ENCODE measurements at places on chromosomes 12 and 14.

- DNase-seq: no peak
These were observed 17.1 kb downstream of the HELB start for GRCh38 chr12:66319266-66319954.

DNA sequence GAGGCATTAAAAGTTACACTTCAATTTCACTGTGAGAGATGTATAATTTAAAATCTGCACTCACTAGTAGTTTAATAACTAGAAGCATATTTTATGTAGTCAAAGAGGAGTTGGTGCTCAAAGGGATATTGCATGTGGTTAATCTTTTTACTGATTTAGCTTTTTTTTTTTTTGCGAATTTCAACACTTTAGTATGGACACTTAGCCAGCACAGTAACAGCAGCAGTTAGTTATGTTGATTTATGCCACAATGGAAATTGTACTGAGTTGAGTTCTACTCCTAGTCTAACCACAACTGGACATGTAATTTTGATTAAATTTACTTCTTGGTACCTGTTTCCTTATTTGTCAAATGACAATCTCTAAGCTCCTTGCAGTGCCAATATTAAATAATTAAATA is 104.2 kb downstream of the RERG start:
- DNase-seq: no peak

DNA sequence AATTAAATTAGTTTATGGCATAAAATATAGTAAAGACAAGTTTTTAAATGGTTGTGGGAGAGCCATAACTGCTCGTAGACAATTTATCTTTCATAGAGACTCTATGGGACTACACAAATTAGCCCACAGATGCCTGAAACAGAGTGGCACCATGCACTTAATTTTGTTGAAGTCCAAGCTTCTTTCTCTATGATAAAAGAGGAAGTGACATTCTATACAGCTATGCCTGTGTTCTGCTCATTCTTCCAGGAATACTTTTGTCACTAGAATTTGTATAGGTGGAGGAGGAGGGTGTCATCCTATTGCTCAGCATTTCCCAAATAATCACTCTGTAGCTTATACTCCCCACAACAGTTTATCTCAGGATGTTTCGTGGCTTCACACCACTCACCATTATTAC is 43.7 kb upstream of the KICS2 start:
- no peak for DNase-seq

- no peak for DNase-seq
These were observed 60.2 kb downstream of the TBX3 start for GRCh38 chr12:114623737-114624136.

DNA sequence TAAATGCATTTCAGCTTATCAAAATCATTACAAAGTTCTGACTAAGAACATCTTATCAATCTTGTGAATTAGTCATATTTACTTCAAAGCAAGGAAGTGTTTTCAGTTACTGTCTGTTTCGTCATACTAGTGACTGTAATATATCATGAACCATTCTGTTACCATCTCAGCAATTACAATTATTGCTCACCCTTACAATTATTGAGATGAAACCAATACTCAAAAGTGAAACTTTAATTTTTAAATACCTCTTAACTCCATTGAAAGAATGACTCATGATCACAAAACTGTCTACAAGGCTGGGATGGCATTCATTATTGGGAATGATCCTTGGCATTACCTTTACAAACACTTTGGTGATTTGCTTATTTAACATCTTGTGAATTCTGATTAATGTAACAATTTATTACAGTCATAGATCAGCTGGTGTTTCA is 90.3 kb downstream of the RPS6KA5 start:
- peak; percentile 16 for DNase-seq

DNA sequence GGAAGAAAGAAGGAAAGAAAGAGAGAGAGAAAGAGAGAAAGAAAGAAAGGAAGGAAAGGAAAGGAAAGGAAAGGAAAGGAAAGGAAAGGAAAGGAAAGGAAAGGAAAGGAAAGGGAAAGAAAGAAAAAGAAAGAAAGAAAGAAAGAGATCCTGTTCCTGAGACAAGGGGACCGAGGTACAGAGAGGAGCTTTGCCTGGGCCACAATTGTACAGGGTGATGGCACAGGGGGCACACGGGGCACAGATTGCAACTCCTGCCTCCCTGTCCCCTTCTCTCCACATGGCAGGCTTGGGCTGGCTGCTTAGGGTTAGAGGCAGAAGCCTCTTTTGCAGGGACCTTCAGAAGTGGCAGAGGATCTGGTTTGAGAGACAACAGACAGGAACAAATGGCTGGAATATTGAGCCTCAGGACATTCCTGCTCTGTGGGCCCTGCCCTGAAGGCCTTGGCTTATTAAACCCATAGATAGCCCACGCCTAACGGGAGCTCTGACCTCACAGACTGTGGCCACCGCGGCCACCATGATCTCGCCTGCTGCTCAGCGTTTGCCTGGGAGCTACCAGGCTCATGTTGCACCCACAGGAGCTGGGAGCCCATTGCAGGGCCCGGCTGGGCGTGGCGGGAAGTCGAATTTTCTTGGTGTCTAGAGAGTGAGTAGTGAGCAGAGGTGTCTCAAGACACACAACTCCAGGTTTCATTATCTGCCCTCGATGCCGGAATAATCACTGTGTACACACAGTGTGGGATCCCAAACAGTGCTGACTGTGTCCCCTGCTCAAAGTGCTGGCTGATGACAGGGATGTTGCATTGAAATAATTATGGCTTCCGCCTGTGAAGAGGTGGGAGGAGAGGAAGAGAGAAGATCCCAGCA is 147.9 kb upstream of the NCOR2 start:
- DNase-seq: peak; percentile 44

DNA sequence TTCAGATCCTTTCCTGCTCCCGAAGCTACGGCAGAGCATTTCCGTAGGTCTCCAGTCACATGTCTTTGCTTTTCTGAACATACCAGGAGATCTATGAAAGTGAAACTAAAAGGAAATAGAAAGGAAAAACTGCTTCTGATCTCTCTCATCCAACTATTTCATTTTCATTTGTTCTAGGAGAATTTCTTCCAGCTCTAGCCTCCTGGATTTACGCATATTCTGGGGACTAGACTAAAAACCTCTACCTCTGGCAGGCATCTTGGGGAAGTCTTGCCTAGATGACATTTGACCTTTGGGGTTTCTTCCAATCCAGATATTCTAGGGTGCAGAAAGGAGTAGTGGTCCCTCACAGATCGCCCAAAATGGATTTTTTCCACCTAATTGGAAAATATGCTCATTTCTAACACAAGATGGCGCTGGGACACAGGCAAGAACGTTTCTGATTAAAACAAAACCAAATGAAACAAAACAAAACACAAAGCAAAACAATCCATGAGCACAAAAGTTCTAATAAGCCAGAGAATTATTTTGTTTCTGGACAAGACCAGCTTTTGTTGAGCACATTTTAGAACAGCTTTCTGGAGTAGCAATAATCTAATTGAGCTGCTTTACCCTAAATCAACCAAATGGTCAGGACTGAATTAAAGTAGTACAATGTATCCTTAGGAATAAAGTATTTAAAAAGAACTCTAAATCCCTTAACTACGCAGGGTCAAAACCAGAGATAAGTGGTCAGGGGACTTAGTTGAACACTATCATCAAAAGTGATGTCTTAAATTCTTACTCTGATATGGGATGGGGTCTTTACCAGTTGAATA is 12.3 kb upstream of the PARP11 start:
- peak; percentile 49 for DNase-seq

- DNase-seq: no peak
These were observed 795 bp upstream of the PXN start for GRCh38 chr12:120266180-120266870.

GRCh38 chr14:88040146-88040545 is 35.2 kb downstream of the GPR65 start:
- no peak for DNase-seq

DNA sequence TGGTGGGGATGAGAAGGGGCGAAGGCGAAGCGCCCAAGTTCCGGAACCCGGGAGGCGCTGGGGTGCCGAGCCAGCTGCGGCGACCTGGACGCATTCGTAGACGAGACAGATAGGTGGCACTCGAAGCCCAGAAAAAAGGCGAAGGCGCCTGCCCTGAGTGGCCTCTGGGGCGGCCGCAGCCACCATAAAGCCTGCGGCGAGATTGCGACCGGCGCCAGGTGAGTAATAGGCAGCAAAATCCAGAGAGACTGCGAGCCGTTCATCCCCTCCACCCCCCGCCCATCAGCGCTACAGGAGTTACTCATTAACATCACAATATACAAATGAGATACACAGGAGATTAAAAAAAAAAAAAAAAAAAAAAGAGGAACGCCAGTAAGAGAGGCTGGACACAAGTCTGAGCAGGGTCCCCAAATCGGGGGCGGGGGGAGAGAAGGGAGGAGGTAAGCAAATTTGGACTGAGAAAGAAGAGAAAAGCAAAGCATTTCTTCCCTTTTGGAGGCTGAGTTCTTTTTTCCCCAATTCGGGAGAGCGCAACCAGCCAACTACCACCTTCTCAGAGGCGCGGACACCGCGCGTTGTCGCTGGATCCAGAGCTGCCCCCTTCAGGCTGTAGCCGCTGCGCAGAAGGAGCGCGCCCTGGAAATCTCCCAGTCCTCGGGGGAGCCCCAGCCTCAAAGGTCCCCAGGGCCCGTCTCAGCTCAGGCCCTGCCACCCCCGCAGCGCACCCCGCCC is 15.7 kb downstream of the TBX3 start:
- peak; percentile 88 for DNase-seq

GRCh38 chr12:114412307-114412706 is 6.4 kb upstream of the TBX5 start:
- no peak for DNase-seq

DNA sequence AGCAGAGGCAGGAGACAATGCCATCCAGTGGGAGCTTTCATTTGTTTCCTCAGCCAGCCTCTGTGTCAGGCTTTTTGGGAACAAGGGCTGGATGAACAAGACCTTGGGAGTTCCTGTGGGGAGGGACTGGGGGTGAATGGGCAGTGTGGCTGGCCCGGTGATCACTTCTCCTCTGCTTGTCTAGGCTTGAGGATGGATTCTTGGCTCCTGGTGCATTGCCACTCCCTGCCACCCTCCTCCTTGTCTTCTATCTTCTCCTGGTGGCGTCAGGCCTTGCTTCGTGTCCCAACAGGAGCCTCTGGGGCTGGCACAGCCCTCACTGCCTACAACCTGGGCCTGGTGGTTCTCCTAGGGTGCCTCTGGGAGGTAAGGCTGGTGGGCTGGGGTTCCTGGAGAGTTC is 25.0 kb upstream of the KCNA5 start:
- DNase-seq: no peak

DNA sequence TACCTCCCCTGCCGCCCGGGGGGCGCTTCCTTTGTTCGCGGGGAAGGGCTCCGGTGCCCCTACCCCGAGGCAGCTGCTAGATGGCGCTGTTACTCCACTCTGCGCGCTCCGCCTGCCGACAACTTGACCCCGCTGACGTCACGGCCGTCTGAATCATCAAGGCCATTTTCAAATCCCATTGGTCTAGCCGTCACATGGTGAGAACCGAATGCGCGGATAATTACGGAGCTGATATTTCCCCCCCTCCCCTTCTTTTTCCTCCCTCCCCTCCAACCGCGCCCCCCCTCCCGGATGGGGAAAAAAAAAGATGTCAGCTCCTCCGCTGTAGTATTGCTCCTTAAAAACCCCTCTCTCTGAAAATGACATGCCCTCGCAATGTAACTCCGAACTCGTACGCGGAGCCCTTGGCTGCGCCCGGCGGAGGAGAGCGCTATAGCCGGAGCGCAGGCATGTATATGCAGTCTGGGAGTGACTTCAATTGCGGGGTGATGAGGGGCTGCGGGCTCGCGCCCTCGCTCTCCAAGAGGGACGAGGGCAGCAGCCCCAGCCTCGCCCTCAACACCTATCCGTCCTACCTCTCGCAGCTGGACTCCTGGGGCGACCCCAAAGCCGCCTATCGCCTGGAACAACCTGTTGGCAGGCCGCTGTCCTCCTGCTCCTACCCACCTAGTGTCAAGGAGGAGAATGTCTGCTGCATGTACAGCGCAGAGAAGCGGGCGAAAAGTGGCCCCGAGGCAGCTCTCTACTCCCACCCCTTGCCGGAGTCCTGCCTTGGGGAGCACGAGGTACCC is at the start of gene HOXC10:
Gene HOXC10, plus strand, starts transcription at position 246 of the 791 bp plus-strand sequence. Its CDS starts 114 bp downstream, at position 360.
- DNase-seq: peak; percentile 93

GRCh38 chr12:123149501-123150274 is 1.2 kb downstream of the PITPNM2 start:
- DNase-seq: no peak

DNA sequence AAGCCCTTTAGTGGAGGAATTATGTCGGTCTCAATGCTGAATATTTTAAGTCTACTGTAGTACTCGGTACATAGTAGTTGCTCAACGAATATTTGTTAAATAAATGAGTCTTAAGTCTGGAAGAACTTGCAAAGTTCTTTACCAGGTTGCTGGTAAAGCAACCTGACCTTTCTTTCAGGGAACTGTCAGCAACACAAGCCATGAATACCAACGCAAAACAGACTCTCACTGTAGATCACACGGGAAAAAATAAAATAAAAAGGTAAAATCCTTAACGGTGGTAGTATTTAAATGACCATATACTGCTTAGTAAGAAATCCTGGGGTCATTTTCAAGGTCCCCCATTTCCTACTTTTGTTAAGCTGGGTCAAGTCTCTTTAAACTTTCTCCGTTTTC is 447 bp upstream of the NUBPL start:
- no peak for DNase-seq

GRCh38 chr14:63224196-63224595 is 20.0 kb downstream of the RHOJ start:
- no peak for DNase-seq

GRCh38 chr12:121530600-121531355 is 50.0 kb downstream of the KDM2B start:
- DNase-seq: peak; percentile 59

DNA sequence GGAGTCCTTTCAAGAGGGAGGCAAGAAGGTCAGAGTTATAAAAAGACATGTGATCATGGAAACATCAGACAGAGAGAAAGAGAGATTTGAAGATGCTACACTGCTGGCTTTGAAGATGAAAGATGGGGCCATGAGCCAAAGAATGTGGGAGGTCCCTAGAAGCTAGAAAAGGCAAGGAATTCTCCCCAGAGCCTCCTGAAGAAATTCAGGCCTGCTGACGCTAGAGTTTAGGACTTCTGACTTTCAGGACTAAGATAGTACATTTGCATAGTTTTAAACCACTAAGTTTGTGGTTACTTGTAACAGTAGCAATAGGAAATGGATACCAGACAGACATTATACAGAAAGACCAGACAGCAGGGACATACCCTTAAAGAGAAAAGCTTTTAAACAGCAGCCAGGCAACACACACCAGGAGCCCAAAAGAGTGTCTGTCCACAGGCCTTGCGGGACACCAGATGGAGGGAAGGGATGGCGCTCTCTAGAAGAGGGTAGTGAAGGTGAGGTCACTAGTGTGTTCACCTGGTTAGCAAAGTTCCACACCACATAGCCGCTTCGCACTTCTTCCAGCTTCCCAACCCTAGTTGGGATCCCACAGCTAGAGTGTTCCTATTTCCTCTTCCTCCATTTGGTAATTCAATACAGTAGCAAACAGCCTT is 29.7 kb upstream of the CEBPE start:
- DNase-seq: peak; percentile 64

DNA sequence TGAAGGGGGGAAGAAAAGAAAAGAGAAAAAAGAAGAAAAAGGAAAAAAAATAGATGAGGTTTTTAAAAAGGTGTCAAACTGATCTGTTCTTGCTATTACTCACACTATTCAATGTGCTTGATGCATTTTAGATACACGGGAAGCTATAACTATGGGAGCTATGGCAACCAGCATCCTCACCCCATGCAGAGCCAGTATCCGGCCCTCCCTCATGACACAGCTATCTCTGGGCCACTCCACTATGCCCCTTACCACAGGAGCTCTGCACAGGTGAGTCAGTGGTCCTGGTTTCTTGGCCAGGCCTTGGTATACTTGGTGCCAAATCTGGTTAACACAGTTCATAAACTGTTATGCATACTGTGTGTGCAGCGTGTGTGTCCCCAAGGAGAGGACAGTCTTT is 24.0 kb upstream of the RIC8B start:
- no peak for DNase-seq

- no peak for DNase-seq
These were observed 713 bp downstream of the FRMD6 start for GRCh38 chr14:51652168-51653078.
